ENCODE measurements at places on chromosomes 16 and 17.

DNA sequence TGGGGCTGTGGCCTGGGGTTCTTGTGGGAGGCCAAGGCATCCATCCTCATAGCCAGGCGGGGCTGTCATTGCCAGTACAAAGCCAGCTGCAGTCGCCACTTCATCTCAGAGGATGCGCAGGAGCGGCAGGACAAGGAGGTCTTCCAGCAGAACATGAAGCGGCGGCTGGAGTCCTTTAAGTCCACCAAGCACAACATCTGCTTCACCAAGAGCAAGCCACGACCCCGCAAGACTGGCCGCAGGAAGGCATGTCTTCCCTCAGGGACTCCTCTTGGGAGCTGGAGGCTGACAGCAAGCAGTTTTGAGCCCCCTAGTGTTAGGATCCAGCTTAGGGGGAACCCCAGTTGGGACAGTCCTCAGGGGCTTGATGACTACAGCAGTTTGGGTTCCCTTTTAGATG, 15.1 kb upstream of the PLEKHG4 start:
- no peak for DNase-seq

DNA sequence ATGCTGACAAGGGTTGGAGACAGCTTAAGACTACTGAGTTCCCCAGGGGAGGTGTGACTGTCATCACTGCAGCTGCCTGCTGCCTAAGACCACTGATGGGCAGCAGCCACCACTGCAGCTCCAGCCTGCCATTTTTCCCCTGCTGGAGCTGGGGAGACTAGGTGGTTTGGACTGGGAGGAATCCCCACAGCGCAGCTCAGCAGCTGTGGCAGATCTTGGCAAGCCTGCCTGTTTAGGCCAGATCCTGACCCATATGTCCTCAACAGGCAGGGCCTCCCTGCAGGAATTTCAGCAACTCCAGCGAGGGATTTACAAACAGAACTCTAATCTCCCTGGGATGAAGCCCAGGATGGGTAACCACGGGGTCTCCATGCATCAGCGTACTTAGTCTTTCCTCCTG, 356.4 kb upstream of the TOM1L1 start:
- no peak for DNase-seq

- no peak for DNase-seq
These were observed 329.0 kb upstream of the TBX2 start for GRCh38 chr17:61070649-61071048.

GRCh38 chr16:81808933-81809480, 29.9 kb downstream of the PLCG2 start:
- no peak for DNase-seq

DNA sequence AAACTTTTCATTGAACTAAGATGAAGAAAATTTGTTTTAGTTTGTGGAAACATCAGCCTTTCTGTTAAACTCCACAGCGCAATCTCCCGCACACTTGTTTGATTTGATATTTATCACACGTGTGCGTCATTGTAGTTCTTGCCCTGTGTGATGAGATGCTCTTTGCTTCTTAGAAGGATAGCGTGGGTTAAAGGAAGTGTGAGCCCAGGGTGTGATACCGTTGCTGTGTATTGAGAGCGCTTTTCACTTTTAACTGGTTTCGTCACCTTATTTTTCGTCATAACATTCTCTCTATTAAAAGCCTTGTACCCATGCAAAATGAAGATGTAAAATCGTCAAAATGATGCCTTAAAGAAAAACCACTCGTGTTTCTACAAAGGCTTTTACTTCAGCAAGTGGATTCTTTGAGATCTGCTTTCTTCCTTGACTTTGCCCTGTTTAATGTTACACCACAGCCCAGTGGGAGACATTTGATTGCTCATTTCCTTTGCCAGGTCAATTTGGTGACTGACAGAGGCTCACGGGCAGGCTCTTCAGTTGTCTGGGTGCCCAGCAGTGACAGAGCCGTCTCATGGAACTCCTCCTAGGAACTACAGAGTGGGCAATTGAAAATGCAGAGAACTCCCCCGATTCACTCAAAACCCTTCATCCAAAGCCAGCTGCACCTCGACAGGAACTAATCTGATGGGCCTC, 61.1 kb downstream of the RPA1 start:
- no peak for DNase-seq

DNA sequence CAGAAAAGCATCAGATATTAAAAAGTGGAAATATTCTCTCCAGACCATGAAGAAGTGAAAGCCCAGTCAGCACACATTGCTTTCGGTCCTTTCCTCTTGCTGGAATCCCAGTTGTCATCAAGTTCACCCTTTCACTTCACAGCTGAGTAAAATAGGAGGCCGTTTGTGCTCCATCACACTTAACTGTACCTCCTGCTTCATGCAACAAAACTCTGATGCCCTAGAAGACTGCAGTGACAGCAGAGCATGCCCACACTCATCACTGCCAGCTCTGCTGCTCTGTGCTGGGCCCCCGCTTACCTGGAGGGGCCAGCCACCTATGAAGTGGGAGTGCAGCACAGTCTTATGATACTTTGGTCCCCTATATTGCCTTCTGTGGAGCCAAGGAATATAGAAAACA, 62.5 kb downstream of the N4BP1 start:
- no peak for DNase-seq

- DNase-seq: no peak
These were observed 136.9 kb downstream of the RBFOX3 start for GRCh38 chr17:79473876-79474440.

DNA sequence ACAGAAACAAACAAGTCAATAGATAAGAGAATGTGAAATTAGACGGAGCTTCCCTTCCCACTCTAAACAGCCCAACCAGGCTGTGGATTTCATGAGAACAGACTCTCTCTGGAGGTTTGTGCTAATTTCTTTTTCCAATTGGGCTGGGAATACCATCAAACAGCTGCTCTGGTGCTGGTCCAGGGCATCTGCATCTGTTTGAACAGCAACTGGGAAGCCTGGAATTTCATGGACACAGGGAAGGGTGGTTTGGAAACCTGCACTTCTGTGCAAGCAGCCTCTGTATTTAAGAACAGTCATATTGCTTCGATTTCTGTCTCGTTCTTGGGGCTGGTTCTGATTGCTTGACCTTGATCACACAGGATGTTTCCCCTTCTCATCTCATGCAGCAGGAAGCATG, 88.7 kb downstream of the FOXL1 start:
- no peak for DNase-seq

DNA sequence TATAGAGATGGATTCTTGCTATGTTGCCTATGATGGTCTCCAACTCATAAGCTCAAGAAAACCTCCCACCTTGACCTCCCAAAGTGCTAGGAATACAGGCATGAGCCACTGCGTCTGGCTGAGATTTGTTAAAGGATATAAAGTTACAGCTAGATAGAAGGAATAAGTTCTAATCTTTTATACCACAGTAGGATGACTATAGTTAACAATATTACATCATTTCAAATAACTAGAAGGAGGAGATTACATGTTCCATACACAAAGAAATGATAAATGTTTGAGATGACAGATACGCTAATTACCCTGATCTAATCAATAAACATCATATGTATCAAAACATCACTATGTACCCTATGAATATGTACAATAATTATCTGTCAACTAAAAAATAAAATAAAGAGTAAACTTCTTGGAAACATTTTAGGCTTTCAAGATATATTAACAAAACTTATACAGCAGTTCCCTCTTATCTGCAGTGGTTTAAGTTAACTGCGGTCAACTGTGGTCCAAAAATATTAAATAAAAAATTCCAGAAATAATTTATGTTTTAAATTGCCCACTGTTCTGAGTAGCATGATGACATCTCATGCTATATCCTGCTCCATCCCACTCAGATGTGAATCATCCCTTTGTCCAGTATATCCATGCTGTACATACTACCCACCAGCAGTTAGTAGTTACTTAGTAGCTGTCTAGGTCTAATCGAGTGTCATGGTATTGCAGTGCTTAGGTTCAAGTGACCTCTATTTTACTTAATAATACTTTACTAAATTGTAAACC, 129.2 kb upstream of the NACA2 start:
- DNase-seq: no peak

- no peak for DNase-seq
These were observed 127.2 kb downstream of the CDH8 start for GRCh38 chr16:61909074-61909473.

DNA sequence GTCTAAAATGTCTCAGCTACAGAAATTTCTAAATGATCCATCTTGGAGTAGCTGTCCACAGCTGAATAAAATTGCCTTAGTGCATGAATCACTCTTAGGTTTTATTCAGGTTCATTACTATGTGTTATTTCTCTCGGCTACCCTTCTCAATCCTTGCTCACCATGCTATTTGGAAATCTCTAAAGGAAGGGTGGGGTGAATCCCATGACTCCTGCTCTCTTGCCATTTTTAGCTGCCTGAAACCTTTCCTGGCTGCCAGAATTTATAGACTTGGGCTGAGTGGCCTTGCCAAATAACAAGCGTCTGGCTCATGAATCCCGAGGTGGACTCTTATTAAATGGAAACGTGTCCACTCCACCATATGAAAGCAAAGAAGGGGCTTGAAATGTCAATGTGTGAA, 936.1 kb upstream of the SOX9 start:
- no peak for DNase-seq

DNA sequence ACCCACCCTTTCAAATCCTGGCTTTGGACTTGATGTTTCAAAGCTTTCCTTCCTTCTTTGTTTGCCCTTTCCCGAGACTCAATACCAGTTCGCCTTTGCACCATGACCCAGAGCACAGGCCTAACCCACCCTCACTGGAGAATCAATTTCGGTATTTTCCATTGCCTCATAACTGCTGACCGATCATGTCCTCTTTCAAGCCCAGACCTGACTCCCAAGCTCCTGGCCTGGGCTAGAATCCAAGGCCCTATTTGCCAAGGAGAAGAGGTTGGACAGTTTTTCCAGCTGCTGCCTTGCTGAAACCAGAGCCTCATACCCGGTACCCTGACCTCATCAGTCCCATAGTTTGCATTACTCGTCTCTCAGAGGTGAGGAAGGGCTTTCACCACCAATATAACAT, 35.3 kb upstream of the HELZ start:
- no peak for DNase-seq

- DNase-seq: no peak
These were observed 44.5 kb downstream of the MEAK7 start for GRCh38 chr16:84459941-84460405.

GRCh38 chr17:83198366-83199341, 119.2 kb downstream of the METRNL start:
- DNase-seq: no peak

GRCh38 chr17:28475151-28475900, 1.9 kb downstream of the SLC13A2 start:
- DNase-seq: no peak

DNA sequence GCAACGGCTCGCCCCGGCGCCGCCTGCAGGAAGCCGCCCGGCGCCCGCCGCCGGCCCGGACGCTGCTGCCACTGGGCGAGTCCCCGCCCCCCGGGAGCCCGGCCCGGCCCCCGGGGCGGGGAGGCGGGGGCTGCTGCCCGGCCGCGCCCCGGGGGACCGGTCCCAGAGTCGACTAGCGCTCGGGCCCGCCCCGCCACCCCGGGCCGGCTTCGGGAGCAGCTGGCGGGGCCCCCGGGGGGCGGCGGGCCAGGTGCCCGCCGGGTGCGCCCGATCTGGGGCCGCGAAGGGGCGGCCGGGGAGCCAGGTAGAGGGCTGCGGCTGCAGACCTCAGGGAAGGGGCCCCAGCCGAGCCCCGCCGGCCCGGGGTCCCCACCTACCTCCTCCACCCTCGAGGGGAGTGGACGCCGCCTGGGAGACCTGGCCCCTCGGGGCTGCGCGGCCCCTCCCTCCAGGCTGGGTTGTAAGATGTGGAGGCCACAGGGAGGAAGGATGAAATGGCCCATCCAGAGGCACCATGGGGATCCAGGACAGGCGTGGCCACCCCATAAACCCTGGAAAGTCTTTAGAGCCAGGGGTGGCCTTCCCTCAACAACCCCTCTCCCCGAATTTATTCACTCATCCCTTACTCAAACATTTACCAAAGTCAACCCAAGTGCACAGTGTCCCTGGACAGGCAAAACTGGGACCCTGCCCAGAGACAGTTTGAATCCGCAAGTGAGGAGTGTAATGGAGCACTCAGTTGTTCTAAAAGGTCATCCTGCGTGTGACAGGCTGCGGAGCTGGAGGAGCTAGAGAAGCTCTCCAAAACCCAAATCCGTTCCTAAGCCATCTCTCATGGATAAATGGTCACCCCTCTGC, at the start of gene CDYL2:
CDYL2 (minus strand) TSS at position 73 of the 858 bp plus-strand sequence. CDS start 425 bp downstream, outside the sequence.
- DNase-seq: peak; percentile 59

GRCh38 chr17:37493249-37494027, 3.7 kb downstream of the DUSP14 start:
- no peak for DNase-seq

DNA sequence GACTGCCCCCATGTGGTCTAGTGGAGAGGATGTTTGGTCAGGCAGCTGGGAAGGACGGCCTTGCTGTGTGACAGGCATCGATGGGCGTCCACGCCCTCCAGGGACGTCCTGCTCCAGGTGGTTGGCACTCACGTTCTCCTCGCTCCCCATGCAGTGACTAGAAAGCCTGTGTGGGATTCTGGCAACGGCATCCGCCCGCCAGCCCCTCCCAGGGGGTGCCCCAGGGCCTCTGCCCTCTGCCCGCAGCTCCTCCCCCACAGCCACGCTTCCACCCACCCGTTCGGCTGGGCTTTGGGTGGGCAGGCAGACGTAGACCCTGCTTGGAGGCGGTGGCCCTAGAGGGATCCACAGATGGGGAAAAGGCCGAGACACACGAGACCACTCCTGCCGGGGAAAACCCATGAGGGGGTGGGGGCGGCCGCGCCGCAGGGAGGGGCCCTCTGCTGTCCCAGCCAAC, 4.7 kb upstream of the IL17C start:
- peak; percentile 64 for DNase-seq

- DNase-seq: no peak
These were observed 77.9 kb downstream of the SYCE1L start for GRCh38 chr16:77277141-77277540.

DNA sequence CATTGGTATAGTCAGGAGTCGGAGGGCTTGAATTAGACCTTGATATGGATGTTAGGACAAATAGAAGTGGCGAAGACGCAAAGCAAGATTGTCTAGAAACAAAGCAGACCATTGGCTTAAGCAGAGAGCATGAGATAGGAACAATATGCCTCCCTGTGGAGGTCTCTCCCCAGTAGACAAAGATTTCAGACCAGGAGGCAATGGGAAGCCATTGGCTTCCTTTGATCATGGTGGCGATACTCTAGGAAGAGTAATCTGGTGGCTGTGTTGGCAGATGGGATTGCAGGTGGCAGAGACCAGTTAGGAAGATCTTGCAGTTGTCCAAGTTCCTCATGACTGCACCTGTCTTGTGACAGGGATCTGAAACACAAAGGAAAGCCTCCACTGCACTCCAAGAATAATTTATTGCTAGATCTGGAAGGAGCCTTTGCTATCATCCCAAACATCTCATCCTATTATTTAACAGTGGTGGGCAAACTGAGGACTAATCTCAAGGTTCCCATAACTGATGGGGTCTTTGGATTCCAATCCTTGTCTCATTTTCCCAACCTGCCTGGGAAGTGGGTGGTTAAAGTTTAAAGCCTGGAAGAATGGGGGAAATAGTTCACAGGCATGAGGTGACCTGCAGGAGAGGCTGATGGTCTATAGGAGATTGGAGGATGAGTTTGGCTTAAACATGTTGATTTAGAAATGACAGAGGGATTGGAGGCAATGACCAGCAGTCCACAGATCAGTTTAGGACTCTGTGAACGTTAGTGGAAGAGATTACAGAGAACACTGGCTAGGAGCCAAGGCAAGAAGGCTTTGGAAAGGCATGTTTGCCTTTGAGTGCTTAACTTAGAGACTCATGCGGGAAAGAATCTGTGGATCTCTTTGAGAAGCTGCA, 37.0 kb downstream of the HLF start:
- no peak for DNase-seq

GRCh38 chr16:84583995-84584394, 33.9 kb downstream of the COTL1 start:
- no peak for DNase-seq

- DNase-seq: peak; percentile 69
These were observed 10.3 kb upstream of the LGALS9 start for GRCh38 chr17:27620721-27621120.

- DNase-seq: peak; percentile 23
These were observed 16.5 kb downstream of the NMT1 start for GRCh38 chr17:45077643-45078042.

Measured in dermis blood vessel endothelial cell (primary cell).